ENCODE measurements at places on chromosomes 5 and 9.

DNA sequence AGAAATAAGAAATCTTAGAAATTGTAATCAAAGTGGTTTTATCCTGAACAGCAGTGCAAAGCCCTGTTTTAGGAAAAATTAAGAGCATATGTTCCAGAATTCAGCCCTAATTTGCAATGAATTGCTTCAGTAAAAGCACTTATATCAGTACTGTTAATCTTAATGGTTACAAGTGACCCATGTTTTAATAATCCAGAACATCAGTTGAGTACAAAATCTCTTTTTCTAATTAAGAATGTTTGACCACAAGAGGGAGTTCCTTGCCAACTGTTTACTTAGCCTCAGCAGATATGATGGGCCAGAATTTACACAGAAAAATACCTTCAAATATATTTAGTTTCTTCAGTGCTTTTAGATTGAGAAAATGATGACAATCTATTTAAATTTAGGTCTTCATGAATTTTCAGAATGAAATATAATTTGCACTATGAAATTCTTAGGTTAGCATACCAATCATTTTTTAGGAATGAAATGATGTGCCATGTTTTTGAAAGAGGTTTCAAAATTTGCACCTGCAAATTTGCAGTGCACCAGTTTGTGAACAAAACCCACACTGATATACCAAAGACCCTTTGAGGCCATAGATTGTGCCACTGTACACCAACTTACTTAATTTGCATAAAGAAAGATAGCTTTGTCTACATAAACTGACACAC is 926.3 kb upstream of the ARRDC3 start:
- DNase-seq: no peak

DNA sequence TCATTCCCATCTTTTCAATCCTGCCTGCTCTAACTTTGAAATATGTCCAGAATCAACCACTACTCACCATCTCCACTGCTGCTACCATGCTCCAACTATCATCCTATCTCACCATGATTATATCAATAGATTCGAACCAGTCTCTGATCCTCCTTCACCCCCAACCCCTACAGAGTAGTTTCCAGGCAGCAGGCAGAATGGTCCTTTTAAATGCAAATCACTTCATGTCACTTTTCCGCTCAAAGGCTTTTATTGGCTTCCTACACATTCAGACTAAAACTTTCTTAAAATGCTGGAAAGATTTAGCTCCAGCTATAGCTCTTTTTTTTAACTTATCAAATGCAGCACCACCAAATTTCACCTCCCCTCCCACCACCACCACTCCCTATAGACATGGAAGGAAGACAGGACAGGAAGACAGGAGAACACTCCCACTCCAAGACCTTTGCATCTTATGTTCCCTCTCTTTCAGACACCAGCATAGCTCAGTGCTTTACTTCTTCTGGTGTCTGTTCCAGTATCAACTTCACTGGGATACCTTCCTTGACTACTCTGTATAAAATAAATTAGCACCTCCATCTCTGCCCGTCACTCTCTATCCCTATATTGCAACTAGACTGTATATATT is 9.9 kb upstream of the PPP2R2B start:
- DNase-seq: no peak

DNA sequence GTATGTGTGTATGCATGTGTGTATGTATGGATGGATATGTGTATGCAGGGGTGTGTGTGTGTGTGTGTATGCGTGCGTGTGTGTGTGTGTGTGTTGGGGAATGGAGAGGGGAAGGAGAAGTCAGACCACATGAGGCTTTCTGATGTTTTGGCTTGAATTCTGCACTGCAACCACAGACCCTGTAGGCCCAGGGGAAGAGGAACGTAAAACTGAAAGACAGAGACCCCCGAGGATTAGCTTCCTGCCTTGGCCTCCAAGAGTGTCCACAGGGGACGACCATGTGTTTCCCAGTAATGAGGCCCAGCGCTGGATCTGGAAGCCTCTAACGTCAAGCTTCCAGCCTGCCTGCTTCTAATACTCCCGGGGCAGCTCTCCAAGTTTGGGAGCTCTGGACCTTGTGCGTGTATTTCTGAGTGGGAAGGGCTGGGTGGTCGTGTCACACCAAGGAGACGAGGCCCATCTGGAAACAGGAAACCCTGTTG is 5.8 kb downstream of the DCANP1 start:
- no peak for DNase-seq

GRCh38 chr5:97628807-97629206 is 445.8 kb upstream of the RIOK2 start:
- no peak for DNase-seq

DNA sequence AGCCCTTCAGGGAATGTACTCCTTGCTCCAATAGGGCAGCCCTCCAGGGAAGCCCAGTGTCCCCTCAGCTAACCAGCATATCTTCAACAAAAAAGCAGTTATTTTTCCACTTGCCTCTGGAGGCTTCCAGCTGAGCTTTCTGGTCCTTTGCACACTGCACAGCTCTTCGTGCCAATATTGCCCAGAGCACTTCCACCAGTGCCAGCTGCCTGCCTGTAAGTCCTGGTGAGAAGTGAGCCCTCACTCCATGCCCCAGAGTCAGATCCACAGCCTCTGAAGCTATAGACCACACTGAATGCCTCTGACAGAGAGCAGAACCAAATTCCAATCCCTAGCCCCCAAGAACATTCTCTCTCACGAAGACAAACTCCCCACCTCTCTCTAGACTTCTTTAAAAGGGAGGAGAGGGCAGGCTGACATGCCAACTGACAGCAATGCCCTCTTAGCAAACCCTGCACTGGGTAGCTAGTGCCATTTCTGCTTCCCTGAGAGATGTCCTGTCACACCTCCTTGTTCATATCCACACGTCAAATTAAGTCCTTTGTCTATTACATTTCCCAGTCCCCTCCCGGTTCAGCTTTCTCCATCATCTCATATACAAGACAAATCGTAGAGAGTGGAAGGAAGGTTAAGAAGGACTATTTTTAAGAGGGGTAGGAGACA is 12.7 kb upstream of the HEXB start:
- no peak for DNase-seq

DNA sequence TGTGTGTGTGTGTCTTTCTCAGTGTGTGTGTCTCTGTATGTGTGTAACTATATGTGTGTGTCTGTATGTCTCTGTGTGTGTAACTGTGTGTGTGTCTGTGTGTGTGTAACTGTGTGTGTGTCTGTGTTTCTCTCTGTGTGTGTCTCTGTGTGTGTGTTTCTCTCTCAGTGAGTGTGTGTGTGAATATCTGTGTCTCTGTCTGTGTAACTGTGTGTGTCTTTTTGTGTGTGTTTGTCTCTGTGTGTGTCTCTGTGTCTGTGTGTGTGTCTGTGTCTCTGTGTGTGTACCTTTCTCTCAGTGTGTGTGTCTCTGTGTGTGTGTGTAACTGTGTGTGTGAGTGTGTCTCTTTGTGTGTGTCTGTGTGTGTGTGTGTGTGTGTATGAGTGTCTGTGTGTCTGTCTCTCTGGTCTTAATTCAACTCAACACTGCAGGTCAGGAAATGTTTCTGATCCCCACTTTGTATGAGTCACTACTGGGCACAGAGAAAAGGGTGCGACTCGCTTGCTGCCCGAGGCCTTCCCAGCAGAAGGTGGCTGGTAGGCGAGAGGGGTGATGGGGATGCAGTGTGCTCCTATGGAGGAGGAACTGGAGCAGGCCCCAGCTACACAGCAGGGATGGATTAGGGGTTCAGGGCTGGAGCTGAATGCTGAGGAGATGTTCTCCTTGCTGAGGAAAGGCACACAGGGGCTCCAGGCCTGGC is 52.1 kb downstream of the NSG2 start:
- DNase-seq: no peak

- no peak for DNase-seq
These were observed 42.4 kb upstream of the ZBED3 start for GRCh38 chr5:77129391-77129990.

GRCh38 chr5:142713121-142713706 is 27.3 kb upstream of the FGF1 start:
- peak; percentile 80 for DNase-seq

DNA sequence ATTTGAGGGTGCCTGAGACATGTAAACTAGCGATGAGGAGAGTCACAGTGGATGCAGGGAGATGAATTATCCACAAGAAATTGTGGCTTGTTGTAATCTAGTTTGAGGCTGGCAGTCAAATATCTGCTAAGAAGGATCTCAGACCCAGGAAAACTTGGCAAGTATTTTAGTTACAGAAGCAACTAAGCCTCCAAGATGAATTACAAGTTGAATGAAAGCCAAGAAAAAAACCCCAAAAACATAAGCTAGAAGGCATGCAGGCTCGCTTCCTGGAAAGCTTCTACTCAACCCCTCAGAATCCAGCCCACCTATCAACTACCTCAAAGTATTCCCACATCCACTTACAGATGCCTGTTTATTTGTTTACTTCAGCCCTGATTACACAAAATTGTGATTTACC is 696.9 kb downstream of the MAT2B start:
- no peak for DNase-seq

DNA sequence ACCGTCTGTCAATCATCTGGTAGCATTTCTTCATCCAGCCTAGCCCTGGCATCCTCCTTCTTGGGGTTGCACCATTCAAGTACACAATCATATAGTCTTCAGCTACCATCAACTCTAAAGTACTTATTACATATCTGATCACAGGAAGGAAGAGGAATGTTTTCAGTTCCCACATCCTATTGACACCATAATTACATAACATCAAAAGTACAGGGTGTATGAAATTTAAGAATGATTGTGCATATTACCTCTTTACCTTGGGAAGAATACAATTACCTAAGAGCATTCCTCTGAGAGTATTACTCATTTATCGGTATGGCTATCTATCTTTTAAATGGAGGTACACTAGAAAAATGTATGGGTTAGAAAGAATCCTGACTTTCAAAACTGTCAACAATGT is 126.8 kb upstream of the PCA3 start:
- DNase-seq: no peak

DNA sequence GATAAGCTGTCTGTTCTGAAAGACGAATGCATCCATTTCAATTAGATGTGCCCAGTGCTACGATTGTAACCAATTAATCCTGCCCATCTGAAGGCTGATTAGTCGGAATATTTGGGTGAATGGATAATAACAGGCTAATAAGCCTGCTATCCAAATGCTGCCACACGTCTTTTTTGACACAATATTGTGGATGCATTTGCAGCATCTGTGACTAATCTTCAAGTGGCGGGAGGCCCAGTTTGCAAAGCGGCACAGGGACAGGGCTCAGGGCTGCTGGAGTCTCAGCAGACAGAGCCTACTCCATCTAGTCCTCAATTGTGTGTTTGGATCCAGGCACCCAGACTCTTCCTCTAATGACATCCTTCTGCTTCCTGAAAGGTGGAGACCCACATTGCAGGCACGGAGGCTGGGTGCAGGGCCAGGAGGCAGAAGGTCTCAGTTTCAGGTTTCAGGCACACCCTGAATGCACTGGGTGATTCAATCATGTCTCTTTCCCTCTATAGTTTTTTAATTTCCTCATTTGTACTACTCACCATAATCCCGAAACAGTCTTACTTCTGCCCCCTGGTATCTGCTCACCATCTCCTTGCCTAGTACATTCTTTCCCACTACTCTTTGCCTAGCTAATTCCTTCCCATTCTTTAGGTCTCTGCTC is 169.6 kb downstream of the ASTN2 start:
- no peak for DNase-seq

- DNase-seq: no peak
These were observed 30.0 kb upstream of the JMY start for GRCh38 chr5:79205965-79206364.

DNA sequence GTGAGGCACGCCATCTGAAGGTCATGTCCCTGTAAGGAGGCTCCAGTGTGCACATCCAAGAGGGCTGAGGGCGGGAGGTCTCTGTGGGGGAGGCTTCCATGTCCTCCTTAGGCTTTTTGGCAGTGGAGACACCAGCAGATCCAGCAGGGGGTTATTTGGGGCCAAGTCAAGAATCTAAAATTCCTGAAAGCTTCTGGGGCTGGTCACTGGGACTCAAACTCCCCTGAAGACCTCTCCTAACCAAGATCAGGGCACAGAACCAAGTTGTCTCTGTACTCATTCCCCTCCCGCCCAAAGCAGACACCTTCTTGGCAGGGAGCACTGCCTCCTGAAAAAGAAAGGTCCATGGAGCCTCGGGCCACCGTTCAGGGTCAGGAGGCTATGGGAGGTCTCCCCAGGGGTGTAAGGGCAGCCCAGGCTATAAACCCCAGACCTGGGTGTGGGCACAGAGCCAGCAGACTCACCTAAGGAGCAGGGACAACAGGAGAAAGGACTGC is 127.4 kb upstream of the ADRA1B start:
- no peak for DNase-seq

DNA sequence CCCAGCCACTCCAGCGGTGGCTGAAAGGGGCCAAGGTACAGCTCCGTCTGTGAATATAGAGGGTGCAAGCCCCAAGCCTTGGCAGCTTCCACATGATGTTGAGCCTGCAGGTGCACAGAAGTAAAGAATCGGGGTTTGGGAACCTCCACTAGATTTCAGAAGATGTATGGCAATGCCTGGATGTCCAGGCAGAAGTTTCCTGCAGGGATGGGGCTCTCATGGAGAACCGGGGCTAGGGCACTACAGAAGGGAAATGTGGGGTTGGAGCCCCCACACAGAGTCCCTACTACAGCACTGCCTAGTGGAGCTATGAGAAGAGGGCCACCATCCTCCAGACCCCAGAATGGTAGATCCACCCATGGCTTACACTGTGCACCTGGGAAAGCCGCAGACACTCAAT is 23.2 kb downstream of the CCDC125 start:
- DNase-seq: no peak

Measured in stimulated activated CD4-positive, alpha-beta T cell treated with anti-CD3 and anti-CD28 coated beads, Interleukin-4, amount 100 ng/mL, for 48 hours (primary cell).